NT2/D1 (cell line): ENCODE measurements at places on chromosomes 13 and 19.
A peak's percentile ranks its signal among the peaks of the same experiment; 100 is the strongest.

- DNase-seq: no peak
These were observed 6.6 kb upstream of the ZNF835 start for GRCh38 chr19:56678205-56678604.

- DNase-seq: no peak
These were observed 1.8 kb downstream of the PCDH17 start for GRCh38 chr13:57633141-57633949.

- no peak for DNase-seq
These were observed 42.3 kb downstream of the POLR1D start for GRCh38 chr13:27663947-27664346.

- DNase-seq: no peak
These were observed 6.0 kb upstream of the CTU1 start for GRCh38 chr19:51114087-51114729.

GRCh38 chr13:36879218-36879938 is 40.7 kb downstream of the SMAD9 start:
- no peak for DNase-seq

DNA sequence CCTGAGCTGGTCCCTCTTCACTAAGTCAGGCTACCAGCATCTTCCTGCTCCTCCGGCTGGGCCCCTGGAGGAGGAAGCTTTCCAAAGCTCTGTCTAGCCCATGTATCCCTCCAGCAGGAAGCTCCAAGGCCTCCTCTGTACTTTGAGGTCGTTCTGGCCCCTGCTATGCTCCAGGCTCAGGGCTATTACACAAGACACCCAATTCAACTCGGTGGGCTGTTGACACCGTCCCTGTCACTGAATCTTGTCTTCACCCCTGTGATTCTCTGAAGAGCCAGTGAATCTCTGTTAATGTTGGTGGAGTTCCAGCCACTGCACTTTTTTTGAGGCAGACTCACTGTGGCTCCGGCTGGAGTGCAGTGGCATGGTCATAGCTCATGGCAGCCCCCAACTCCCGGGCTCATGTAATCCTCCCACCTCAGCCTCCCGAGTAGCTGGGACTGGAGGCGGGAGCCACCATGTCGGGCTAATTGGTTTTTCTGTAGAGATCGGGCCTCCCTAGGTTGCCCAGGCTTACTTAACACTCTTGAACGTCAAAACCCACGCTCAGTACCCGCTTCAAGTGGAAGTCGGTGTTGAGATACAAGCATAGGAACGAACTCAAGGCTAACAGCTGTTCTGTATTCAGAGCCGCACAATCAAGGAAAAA is 512 bp upstream of the REX1BD start:
- no peak for DNase-seq

GRCh38 chr19:14147797-14148605 is 11.6 kb upstream of the ASF1B start:
- peak; percentile 28 for DNase-seq

- DNase-seq: no peak
These were observed 1.5 kb downstream of the LRRC63 start for GRCh38 chr13:46213242-46213641.

DNA sequence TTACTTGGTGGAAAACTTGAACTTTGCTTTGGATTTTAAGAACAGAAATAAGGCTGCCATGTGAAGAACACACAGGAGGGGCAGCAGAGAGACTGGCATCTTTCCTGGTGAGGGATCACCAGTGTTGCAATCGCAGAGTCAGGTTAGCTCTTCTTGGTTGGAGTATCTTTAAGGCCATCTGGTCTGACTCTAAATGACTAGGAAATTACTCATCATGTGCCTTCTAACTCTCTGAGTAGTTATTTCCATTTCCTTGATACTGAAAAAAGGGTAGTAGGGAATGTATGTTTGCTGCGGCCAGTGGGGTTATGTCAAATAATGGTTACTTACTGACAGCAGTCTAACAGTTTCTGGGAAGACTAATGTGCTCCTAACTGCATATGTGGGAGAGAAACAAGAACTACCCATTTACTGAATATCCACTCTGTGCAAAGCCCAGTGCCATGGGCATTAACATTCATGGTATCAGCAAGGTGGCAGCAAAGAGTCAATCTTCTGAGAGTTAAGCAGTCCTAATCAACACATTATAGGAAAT is 122.1 kb downstream of the COG6 start:
- DNase-seq: no peak
